ENCODE measurements at places on chromosomes 5 and 9.

DNA sequence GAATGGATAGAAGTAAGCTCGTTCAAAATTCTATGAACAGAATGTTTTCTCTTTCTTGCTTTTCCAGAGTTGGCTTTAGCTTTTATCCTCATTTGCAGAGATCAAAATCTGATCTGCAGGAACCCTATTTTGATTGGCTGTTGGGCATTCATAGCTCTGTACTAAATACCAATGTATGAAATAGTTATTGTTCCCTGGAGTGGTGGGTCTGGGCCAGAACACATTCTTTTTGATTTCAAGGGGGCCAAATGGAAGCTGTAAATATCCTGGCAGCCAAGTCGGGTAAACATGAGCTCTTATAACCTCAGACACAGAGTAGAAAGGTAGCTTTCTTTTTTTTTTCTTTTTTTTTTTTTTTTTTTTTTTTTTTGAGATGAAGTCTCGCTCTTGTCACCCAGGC is 241.5 kb downstream of the PDZD2 start:
- DNase-seq = no peak

DNA sequence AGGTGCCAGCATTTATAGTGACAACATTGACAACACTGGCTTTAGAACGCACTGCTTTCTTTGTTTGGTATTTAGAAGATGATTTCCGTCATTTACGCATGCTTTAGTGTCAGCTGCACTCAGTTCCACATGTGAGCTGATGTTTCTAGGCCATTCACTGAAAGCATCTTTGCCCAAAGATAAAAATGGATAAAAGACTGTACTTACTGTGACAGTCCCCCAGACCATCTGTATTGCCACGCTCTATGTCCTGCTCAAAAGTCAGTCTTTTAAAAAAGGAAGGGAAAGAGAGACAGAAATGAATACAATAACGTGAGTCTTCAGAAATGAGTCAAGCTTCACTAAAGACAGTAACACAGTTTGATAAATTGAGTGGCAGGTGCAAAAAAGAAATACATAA is 99.3 kb downstream of the SEMA6A start:
- DNase-seq = no peak

DNA sequence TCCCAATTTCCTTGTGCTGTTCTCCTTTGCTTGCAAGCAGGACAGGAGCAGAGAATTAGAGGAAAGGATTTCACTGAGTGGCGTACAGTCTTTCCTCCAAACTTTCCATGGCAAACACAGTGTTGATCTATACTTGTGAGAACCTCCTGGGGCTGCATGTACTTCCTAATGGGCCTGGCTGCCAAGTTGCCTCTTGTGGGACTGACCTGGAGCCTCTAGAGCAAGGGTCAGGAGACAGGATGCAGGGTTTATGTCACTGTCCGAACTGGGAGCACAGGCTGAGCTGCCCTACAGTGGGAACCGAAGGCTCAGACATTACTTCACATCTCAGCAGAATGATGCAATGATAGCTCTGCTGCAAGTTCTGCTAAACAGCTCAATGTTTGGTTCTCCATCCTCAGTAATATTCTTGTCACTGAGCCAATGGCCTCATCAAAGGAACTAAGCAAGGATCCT is 102.3 kb downstream of the ENC1 start:
- no peak for DNase-seq

GRCh38 chr5:92704590-92704989 is 876.4 kb downstream of the NR2F1-AS1 start:
- DNase-seq = no peak

- DNase-seq = no peak
These were observed 141.1 kb upstream of the SMIM23 start for GRCh38 chr5:171644536-171644935.

DNA sequence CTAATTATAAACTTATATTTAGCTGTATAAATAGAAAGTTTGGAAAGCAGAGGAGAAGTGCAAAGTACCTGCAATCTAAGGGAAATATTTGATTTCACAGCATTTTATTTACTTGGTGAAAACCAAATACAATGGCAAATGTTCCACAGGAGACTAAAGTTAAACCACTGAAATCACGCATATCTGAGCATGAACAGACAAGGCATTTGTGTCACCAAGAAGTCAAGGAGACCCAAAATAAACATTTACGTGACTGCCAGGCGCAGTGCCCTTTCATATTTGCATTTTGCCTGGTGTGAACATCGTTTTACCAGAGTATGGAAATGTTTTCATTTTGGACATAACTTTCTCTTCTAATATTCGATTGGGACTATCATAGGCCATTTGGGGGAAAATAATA is 20.6 kb downstream of the UGCG start:
- DNase-seq = no peak

GRCh38 chr5:81657386-81657785 is 93.5 kb downstream of the SSBP2 start:
- DNase-seq = no peak

DNA sequence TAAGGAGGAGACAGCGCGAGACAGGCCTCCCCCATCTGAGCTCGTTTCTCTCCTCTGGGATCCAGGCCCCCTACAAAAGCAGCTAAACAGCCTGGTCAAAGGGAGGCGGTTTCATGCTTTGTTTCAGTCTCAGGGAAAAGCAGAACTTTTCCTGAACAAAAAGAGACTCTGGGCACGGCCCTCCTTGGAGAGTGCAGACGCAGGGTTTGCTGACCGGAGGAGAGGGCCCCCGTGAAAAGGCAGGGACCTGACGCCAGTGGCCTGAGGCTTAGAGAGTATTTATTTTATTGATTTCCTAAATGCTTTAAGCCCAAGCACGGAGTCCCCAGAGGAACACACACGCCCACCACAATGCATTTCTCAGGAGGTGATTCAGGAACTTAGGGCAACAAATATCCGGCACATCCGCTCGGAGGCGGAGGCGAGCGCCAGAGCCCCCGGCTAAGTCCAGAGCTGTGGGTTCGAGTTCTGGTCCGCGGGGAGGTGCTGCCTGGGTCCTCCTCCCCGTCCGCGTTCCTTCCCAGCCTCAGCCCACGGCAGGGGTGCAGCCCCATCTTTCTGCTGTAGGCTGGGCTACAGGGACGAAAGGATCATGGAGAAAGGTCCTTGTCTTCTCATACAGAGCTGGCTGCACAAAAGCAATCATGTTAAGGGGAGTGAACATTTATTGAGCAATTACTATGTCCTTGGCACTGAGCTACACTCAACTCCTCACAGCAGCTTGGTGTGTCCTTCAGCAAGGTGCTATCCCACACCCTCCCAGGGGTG is 40.0 kb downstream of the PTGES start:
- no peak for DNase-seq

All from activated T-helper 2 cell treated with anti-CD3 and anti-CD28 coated beads, Interferon-gamma antibody, Interleukin-2, Interleukin-4, amounts not matched to agents 10 μg/mL and 5 μg/mL and 100 μg/mL, durations not matched to agents 14 hours and 24 hours and 36 hours (primary cell).